ENCODE measurements at places on chromosomes 16 and 17.

- DNase-seq = no peak
Measured at GRCh38 chr17:73465953-73466230, 154.1 kb upstream of the CDC42EP4 start.

DNA sequence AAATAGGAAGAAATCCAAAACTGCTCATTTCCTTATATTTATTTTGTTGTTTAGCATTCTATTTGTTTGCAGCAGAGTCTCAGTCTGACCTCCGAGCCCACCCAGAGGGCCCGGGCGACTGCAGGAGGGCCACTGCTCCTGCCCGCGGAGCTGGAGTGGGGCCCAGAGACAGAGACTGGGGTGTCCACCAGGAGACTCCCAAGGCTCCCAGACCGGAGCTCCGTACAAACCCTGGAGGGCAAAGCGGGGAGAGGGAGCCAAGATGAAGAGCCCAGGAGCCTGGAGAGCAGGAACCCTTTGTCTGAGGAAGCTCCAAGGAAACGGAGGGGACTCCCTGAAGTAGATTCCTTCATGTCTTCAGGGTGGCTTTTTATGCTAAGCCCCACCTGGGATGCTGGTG, 57.9 kb downstream of the AXIN2 start:
- no peak for DNase-seq

GRCh38 chr16:85856585-85856984, 42.4 kb upstream of the IRF8 start:
- peak; percentile 38 for DNase-seq

- no peak for DNase-seq
Measured at GRCh38 chr17:29131814-29132682, 48.1 kb downstream of the MYO18A start.

GRCh38 chr16:86343796-86344585, 166.3 kb upstream of the FOXF1 start:
- DNase-seq = no peak

GRCh38 chr17:51045621-51046020, 75.0 kb downstream of the SPAG9 start:
- DNase-seq = no peak

GRCh38 chr17:41315204-41315794, at the start of gene KRTAP17-1:
Gene KRTAP17-1 (minus strand): TSS chr17:41315710. CDS start chr17:41315650, 60 bp downstream.
- no peak for DNase-seq

- DNase-seq = no peak
Measured at GRCh38 chr17:16935241-16935663, 36.7 kb downstream of the TNFRSF13B start.

- DNase-seq = no peak
Measured at GRCh38 chr16:85390511-85391174, 222.5 kb upstream of the GSE1 start.

DNA sequence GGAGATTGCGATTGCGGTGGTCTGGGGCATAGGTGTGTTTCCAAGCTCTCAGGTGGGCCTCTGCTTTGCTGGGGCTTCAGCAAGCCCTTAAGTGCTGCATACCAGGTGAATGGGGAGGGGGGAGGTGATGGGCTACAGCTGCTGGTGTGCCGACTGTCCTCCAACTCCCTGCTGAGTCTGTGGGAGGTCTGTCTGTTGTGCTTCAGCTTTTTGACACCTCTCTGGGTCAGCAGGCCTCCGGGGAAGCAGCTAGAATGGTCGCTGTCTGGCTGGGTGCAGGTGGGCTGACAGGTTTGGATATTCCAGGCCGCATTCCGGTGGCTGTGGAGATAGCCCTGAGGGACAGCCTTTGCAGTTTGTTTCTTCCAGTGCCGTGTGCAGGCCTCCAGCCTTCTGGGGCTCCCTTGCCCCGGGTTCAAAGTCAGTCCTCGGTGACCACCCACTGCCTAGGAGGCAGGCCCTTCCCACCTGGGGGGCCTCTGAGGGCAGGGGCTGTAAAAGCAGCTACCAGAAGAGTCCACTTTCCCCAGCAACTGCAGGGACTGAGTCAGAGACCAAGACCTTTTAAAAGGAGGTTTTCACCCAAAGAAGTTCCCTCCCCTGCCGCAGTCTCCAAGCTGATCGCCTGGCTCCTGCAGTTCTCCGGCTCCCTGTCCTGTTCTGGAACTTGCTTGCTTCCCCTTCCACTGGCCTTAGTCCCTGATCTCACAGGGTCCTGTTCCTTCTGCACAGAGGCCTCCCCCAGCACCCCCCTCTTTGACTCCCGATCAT, 2.0 kb upstream of the TTYH2 start:
- DNase-seq = no peak

DNA sequence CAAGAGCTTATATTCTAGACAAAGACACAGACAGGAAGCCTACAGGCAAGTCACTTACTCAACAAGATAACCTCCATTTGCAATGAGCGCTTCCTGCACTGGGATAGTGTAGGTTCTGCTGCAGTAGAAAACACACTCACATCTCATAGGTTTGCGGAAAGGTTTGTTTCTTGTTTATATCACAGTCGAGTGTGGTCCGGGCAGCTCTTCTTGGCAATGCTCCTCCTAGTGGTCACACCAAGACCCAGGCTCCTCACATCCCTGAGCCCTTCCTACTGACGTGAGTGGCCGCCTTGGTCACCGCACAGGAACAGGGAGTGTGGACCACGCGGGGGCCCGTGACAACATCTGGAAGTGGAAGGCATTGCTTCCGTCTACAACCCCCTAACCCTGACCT, 48.0 kb upstream of the RBFOX3 start:
- no peak for DNase-seq

GRCh38 chr17:34242587-34243363, 12.3 kb upstream of the CCL2 start:
- peak; percentile 27 for DNase-seq

- DNase-seq = no peak
Measured at GRCh38 chr16:81333356-81333755, 18.6 kb downstream of the GAN start.

- peak; percentile 89 for DNase-seq
Measured at GRCh38 chr16:578870-579405, 9.2 kb downstream of the PIGQ start.

DNA sequence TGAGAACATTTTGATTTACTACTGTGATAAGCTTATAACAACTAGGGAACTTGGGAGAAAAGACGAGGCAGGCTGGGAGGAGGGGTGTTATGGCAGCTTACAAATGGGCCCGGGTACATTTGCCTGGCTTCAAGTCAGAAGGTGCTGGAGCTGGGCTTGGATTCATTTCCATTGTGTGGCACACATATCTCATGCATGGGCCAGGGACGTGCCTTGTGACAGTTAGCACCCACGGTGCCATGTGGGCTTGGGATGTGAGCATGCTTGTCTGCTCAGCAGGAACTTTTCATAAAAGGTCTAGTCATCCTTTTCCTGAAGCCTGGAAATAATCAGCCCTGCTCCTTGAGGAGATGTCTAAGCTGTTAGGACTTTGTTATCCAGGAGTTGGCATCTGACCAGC, 572.2 kb downstream of the CDH13 start:
- DNase-seq = no peak

DNA sequence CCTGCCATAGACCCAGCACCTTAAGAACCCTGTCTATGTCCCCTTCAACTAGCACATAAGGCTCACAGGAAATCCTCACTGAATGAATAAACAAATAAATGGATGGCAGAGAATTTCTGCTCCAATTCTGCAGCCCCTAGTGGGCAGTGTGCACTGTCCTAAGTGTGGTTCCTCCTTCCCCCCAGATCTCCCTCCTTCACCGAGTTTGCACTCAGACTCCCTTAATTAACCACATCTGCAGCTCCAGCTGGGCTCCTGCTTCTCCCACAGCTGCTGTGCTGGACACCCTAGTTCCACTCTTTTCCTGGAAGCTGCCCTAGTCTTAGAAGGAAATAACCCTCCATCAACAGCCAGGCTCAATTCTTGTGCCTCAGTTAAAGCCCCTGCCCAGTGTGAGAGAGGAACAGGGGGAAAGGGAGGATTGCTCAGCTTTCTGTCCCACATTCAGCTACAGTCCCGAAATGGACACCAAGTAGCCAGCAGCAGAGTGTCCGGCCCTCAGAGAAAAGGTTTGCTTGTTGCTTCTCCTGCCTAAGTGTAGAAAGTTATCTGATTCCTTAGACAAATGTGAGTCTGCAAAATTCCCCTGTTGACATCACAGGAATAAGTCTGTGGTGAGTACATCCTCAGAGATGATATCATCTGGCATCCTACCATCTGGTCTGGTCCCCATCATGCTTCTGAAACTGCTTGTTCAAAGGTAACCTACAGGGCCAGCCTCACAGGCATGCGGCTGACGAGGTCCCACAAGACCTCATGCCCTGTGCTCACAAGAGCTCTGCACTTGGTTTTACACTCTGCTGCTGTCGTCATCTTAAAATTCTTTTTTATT, 12.3 kb downstream of the LRRC3C start:
- DNase-seq = peak; percentile 75

- no peak for DNase-seq
Measured at GRCh38 chr17:68832109-68832802, 122.9 kb downstream of the ABCA8 start.

GRCh38 chr17:73151916-73152632, 12.7 kb upstream of the SSTR2 start:
- DNase-seq = no peak

DNA sequence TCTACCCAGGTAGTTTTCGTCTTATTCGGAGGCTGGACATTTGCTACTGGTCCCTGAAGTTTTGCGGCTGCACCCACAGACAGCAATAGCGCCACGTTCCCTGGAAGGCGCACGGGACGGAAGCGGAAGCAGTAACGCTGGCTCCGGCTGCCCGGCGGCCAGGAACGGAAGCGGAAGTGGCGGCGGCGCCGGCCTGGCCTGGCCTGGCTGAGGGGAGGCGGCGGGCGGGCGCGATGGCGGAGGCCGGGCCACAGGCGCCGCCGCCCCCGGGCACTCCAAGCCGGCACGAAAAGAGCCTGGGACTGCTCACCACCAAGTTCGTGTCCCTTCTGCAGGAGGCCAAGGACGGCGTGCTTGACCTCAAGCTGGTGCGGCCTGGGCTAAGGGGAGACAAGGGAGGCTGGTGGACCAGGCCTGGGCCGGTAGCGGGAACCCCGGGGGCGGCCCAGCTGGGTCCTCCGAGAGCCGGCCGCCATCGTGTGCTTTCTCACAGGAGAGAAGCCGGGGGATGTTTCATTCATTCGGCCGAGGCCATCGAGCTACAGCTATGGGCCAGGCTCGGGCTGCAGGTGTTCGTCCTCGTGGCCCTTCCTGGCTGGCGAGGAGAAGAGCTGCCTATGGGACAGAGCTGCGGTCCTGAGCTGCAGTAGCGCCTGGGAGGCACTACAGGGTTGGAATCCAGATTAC, at the start of gene E2F4:
Gene E2F4, plus strand, starts transcription at position 161 of the 687 bp plus-strand sequence. Its CDS starts 73 bp downstream, at position 234.
- peak; percentile 98 for DNase-seq

GRCh38 chr17:78058581-78058980, 70.0 kb downstream of the TMC6 start:
- no peak for DNase-seq

GRCh38 chr17:60386147-60387058, 5.5 kb downstream of the USP32 start:
- DNase-seq = no peak

GRCh38 chr16:24046442-24046841, 209.7 kb upstream of the CACNG3 start:
- no peak for DNase-seq

- DNase-seq = no peak
Measured at GRCh38 chr17:81044764-81045589, 10.0 kb downstream of the BAIAP2 start.

DNA sequence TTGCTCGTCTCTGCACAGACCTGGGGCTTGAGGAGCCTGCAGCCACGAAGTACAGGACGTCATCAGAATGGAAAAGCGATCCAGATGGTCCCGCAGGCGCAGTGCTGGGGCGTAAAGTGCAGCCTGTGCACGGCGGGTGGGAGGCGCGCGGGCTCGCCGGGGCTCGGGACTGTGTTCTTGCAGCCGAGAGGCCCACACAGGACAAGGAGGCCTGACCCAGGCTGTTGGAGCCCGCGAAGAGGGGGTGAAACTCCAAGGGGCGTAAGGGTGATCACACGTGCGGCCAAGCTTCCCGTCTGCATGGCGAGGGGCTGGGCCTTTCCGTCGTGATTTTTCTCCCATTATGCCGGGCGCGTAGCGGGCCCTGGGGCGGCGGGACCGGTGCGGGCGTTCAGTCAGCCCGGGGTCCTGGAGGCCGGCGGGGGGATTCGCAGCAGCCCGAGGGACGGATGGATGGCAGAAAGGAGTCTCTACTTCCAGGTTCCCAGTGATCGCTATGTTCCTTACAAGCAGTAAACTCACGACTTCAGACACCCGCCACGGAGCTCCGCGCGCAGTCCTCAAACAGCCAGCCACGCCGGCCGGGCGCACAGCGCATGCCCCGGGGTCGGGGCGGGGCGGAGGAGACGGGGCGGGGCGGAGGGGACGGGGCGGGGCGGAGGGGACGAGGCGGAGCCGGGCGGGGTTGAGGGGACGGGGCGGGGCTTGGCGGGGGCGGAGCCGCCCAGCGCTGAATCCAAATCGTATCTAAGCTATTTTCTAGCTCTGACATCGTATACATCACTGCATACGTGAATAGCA, 141.0 kb upstream of the KCNJ18 start:
- DNase-seq = peak; percentile 82

GRCh38 chr16:19817875-19818274, 66.8 kb downstream of the GPRC5B start:
- DNase-seq = no peak

DNA sequence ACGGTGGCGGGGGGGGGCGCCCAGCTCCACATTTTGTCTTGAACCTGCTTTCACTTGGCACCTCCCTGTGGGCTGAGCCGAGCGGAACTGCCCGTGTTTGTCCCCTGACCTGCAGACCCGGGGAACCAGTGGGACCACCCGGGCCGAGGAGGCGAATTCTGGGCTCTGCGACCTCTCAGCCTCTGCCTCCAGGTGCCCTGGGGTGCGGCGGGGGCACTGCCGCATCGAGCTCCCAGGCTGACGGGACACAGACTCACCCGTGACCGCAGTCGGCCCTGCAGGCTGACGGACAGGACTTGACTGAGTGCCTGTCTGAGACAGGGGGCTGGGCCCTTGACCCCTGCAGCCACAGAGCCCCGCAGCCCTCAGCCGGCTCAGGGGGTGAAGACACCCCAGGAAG, 11.1 kb upstream of the C1QTNF8 start:
- DNase-seq = no peak

- no peak for DNase-seq
Measured at GRCh38 chr17:8069587-8069860, 18.0 kb downstream of the ALOX12B start.

- DNase-seq = no peak
Measured at GRCh38 chr17:83135692-83136091, 56.3 kb downstream of the METRNL start.

GRCh38 chr17:80924807-80925610, 66.6 kb upstream of the CHMP6 start:
- DNase-seq = no peak

GRCh38 chr17:2070241-2071023, 15.5 kb downstream of the HIC1 start:
- DNase-seq = peak; percentile 81

- DNase-seq = no peak
Measured at GRCh38 chr17:66953630-66954020, 10.9 kb upstream of the CACNG4 start.

- DNase-seq = no peak
Measured at GRCh38 chr17:17104036-17104435, 61.8 kb downstream of the MPRIP start.

GRCh38 chr17:81197409-81197795, 25.4 kb downstream of the CEP131 start:
- DNase-seq = no peak

All from GM13977 (cell line).